Left kidney (tissue), 8 donors: ENCODE measurements at places on chromosomes 2 and 18.

- no peak for DNase-seq
Measured at GRCh38 chr2:144165599-144166250, 354.2 kb downstream of the ZEB2 start.

DNA sequence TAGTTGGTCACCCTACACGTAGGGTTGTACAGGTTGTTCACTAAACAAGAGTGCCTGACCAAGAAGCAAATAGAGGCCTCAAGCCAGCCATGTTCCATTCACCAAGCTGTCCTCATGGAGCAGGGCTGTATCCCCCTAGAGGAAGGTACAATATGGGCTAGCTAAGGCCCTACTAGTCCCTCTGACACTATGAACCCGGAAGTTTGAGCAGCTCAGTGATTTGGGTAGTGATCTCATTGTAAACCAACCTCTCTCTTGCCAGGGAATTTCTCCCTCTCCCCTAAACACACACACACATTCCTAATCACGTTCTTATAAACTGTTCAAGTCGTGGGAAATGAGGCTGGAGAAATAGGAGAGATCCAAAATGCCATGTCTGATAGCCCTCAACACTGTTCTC is 6.7 kb upstream of the CYS1 start:
- no peak for DNase-seq

GRCh38 chr2:65504814-65505697 is 72.7 kb upstream of the SPRED2 start:
- no peak for DNase-seq

DNA sequence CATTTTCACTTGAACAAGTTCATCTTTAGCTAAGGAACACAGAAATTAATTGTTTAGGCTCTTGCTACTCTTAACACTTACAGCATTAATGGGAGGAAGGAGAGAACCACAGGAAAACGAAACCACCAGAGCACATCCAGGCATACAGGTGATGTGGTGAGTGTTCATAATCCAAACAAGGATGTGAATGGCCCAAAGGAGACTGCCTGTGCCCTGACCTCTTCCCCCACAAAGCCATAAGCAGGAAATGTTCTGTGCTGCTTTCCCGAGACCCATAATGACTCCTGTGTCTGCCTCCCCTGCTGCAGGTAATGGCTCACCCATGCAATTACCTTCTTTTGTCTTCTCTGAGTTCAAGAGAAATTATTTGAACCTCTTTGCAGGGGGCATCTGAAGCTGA is 295.9 kb upstream of the LINC00305 start:
- DNase-seq, result no peak

GRCh38 chr2:79909521-79909920 is 395.0 kb downstream of the LRRTM1 start:
- no peak for DNase-seq

DNA sequence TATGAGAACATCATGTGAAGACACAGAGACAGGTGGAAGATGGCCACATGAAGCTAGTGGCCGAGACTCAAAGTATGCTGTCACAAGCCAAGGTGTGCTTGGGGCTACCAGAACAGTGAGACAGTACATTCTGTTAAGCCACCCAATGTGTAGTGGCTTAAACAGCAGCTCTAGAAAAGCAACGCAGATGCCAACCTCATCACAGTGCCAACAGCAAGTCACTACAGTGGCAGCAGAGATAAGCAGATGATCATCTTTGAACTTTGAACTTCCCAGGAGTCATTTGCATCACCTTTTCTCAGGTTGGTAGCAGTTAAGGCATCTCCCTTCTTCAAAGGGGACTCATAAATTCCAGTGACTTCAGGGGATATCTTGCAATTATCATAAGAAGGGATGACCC is 394.4 kb downstream of the LRP1B start:
- no peak for DNase-seq

DNA sequence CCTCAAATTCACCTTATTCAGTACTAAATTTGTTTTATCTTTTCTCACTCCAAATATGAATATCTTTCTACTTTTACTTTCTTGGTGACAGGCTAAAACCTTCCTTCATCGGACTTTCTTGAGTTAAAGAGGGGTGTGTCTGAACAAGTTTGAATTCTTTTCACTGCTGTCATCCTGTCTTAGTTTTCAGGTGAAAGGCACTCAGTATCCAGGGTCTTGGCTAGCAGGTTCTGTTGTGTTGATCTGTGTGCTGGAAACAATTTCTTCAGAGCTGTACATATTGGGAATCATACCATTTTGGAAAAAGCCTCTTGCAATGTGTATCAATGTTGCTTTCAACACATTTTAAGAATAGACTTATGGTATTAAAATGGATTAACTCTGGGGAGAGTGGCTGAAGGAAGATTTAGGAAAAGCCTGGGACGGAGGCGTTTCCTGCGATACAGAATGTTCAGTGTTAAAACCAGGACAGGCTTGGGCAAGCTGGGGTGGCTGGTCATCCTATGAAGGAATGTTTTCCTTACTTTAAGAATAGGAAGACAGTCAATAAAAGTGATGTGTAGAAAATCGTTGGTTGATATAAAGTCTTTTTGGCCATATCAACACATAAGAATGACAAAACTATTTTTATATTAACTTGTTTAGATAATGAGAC is 350.7 kb upstream of the SPRED2 start:
- no peak for DNase-seq

DNA sequence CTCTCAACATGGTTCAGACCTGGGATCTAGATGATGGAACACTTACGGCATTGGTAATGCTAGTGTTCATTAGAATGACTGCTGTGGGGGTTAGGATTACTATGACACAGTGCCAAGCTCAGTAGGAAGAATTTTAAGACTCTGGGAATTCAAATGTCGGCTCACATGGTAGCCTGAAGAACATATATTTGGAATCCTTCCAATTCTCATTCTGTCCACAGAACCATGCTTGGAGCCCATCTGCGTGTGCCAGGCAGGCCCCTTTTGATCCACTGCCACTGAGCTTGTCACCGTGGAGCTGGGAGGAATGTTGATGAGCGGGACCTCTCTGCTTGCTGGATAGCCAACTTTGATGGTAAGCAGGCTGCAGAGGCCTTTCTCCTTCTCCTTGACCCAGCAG is 322.0 kb upstream of the SOX11 start:
- no peak for DNase-seq

DNA sequence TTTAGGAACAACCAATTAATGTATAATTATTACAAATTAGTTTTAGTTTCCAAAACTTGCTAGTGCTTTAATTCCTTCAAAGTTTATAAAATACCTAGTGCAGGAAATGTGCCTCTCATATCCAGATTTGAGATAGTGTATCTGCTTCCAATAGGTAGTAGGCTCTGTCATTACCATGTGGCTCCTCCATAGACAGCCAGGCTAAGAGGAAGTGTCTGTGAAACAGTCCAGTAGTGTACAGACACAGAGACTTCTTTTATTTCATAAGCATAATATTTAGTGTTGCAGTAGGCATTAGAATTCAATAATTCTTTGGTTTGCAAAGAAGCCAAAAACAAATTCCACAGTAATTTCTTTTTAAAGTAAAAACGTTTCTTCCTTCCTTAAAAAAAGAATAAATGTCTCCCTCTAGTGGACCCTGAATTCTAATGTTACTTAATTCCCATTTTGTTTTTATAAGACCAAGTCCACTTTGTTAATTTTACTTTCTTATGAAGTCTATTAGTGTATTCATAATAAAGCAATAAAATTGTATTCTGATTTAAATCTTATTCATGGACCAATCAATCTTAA is 101.2 kb downstream of the NEB start:
- DNase-seq, result no peak

DNA sequence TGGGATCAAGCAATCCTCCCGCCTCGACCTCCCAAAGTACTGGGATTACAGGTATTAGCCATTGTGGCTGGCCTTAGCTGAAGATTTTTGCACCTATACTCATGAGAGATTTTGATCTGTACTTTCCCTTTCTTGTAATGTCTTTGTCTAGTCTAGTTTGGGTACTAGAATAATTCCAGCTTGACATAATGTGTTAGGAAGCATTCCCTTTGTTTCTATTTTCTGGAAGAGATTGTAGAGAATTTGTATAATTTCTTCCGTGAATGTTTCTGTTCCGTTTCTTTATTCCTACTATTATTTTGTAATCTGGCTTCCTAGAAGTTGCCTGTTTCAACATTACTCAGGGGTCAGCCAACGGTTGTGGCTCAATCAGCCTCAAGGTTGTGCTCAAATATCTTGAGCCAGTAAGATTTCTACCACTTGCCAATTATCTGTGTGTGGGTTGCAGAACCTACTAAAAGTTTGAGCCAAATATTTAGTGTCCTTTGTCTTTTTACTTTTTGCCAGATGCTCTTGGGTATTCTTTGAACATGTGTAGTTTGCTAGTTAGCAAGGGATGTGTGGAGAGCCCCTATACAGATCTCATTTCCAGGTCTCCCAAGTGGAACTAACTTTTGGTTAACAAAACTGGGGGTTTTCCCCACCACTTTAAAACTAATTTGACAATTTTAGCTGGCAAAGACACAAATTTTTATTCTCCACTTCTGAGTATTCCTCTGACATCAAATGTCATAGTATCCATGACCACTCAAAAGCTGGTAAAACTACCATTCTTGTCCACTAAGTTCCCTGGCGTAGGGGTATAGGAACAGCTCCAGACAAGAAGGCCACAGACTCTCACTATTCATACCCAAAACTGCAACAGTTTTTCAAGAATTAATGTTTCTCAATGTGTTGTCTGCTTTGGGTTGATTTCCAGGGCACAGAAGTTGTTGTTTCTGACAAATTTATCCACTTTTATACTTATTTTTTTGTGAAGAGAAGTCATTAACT is 42.8 kb upstream of the BAZ2B start:
- no peak for DNase-seq

DNA sequence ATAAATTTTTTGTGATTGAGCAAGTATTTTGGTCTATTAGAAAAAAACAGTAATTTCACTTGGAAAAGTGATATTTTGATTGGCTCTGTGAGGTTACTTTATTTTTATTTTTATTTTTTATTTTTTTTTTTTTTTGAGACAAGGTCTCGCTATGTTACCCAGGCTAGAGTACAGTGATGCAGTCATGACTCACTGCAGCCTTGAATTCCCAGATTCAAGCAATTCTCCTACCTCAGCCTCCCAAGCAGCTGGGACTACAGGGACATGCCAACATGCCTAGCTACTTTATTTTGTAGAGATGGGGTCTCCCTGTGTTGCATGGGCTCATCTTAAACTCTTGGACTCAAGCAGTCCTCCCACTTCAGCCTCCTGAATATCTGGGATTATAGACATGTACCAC is 60.9 kb upstream of the MGAT5 start:
- DNase-seq, result no peak

GRCh38 chr2:226738191-226738820 is 61.3 kb downstream of the IRS1 start:
- no peak for DNase-seq

GRCh38 chr2:54209379-54209778 is 46.6 kb downstream of the TSPYL6 start:
- no peak for DNase-seq

DNA sequence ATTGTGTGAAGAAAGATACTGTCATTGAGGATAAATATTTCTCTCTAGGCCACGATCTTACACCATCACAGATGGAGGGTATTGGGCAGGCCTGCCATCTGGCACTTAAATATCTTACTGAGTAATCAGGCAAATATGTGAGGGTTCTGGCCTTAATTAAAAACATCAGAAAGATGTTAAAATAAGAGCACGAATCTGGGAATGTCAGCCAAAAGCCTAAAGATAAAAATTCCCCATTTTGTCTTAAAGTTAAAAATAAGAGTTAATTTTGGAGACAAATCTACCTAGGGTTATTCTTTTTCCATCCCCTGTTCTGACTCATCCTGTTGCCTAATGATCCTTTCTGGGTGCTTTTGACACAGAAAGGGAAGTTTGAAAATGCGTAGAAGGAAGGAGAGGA is 121.0 kb downstream of the SUCLG1 start:
- no peak for DNase-seq

GRCh38 chr18:48149020-48149685 is 218.7 kb upstream of the SMAD2 start:
- DNase-seq, result no peak

DNA sequence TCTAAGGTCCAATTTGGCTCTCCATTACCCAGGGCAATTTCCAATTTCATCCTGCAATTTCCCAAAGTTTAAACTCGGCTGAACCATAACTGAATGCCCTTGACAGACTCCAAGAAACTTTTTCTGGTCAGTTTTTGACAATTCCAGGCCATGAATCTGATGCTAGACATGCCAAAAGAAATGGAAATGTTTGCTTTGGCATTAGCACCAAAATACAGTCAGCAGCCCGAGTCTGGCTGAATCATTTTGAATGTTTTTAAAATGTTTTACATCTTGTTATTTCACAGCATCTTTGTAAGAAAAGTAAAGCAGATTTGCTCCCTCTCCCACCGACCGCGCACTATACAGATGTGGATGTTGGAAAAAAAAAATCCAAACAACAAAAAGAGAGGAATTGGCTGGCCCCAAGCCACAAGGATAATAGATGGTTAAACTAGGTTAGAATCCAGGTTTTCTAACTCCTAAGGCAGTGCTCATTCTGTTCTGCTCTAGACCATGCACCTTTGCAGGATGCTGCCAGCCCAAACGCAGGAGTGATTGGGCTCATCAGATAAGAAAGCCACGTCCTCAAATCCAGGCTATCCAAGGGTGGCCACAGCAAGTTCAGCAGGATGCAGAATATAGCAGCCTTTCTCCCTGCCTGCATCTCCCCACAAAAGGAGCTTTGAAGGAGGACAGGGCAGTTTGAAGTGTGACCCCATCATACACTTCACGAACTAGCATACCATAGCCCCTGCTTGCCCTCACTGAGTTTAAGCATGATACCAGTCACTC is 167.5 kb downstream of the ALK start:
- DNase-seq, result no peak
